ENCODE measurements at places on chromosomes 4 and X.

DNA sequence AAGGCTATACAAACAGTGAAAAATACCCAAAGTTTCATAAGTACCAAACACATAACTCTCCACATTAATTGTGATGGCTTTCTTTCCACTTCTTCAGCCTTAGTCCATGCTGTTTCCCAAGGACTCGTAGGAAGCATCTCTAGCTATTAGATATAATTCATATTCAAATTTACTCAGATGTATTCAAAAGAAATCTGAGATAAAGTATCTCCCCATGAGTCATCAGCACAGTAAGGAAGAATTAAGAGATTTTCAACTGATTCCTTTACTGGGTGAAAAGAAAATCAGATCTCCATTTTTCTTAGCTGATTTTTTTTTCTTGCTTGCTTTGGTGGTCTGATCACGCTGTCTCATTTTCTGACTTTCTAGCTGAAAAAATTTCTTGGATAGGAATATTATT, 71.7 kb downstream of the MID1 start:
- DNase-seq: no peak

GRCh38 chr4:157012781-157013180, 41.2 kb upstream of the PDGFC start:
- DNase-seq: no peak

GRCh38 chrX:57918750-57919436, 8.6 kb upstream of the ZXDA start:
- DNase-seq: no peak

GRCh38 chrX:103376979-103377324, 614 bp downstream of the BEX3 start:
- peak; percentile 1 for DNase-seq

GRCh38 chr4:87895964-87896621, 63.3 kb downstream of the MEPE start:
- DNase-seq: no peak

GRCh38 chr4:40190880-40191815, 5.7 kb upstream of the RHOH start:
- DNase-seq: no peak

DNA sequence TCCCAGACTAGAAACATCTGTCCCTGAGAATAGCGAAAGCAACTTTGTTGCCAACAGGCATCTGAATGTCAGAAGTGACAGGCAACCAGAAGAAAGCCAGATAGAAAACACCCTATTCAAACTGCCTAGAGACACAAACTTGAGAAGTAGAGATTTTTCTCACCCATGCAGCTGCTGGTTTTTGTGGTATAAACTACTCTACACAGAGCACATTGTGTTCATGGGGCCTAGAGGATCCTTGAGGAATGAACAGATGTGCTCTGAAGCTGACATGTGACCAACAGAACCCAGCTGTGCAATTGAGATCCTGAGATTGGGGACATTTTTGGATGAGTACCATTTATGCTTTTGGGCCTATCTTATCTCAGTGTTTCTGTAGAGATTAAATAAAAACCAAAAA, 63.6 kb upstream of the NRK start:
- DNase-seq: no peak

DNA sequence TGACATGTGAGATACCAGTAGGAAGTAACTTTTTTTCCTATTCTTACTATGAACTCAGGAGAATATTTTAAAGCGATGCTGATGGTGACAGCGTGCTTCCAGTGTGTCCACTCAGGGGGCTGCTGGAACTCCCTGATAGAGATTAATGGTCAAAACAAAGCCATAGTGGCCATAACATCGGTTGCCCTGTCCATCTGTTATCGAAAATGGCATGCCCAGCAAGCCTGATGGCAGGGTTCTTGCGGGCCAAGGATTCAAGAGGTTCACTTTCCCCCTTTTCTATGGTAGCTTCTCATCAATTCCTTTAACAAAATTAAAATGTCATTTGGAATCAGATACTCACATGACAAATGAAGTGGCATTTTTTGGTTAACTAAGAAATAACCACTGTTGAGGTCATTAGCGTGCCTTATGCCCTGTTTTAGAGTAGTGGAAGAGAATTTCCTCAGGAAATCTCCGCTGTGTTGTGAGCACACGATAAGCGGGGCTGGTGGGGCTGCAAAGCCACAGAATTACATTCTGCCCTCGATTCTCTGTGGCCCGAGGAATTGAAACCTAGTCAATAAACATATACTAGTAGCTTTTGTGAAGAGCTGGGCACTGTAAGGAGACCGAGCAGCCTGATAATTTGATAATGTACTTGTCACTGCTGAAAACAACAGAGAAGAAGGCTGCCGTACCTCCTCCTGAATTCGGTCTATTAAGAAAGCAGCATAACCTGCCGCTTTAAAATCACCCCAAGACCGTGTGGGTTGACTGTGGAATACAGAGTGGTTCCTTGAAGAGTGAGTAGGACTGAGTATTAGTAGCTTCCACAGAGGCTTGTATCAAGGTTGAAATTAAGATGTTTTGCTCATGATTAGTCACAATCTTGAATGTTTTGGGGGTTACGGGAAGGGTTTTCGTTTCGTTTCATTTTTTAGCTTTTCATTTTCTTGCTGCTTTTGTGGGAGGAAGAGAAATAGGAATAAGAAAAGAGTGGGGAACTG, 46.7 kb downstream of the PTCHD1 start:
- DNase-seq: no peak

DNA sequence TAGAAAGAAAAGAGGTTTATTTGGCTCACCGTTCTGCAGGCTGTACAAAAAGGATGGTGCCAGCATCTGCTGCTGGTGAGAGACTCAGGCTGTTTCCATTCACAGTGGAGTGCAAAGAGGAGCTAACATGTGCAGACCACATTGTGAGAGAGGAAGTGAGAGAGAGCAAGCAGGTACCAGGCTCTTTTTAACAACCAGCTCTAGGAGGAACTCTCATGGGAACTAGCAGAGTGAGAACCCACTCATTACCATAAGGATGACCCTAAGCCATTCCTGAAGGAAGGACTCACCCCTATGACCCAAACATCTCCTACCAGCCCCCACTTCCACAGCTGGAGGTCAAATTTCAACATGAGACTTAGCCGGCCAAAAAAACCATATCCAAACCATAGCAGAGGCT, 158.6 kb upstream of the ADGRL3 start:
- no peak for DNase-seq

DNA sequence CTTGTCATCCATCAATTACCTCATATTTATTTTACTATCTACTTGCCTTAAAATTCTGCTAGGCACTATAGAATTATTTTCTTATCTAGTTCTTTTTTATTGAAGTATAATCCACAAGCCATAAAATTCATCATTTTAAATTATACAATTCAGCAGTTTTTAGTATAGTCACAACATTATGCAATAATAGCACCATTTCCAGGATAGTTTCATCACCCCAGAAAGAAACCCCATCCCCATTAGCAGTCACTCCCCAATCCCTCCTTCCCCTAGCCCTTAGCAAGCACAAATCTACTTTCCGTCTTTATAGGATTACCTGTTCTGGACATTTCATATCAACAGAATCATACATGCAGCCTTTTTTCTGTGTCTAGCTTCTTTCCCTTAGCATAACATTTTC, 15.6 kb downstream of the SLC10A6 start:
- DNase-seq: no peak

DNA sequence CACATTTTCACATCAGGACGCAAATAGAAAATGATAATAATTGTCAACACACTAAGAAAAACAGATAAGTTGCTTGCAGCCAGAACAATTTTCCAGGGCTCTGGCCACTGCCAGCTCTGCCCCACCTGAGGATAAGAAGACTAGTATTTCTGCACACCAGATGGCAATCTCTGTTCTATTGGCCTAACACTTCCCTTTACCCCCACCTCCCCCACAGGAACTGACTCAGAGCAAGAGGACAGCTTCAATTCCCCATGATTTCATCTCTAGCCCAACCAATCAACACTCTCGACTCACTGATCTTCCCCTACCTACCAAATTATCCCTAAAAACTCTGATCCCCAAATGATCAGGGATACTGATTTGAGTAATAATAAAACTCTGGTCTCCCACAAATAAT, 164.0 kb downstream of the SMARCA1 start:
- no peak for DNase-seq

GRCh38 chr4:121653214-121653613, 43.6 kb downstream of the ANXA5 start:
- DNase-seq: no peak

DNA sequence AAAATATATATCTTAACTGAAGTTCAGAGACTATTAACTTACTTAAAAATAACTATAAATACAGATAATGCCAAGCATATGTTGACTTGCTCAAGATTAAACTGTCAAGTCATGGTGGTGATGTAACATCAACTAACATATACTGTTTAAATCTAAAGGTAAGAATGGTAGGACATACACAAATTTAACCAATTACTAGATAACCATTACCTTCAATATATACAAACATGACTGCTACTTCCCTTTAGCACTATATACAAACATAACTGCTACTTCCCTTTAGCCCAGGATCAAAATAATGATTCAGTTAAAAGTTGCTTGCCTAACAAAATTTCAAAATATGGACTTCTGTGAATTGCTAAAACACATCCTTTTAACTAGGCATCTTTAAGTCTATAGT, 14.9 kb downstream of the HNRNPD start:
- no peak for DNase-seq

GRCh38 chr4:38129460-38130227, 169.4 kb downstream of the PTTG2 start:
- DNase-seq: no peak

GRCh38 chr4:25211721-25212120, 22.1 kb upstream of the PI4K2B start:
- DNase-seq: no peak

GRCh38 chrX:74117962-74118902, 185.7 kb upstream of the ZCCHC13 start:
- no peak for DNase-seq

GRCh38 chr4:6905516-6906445, 3.8 kb upstream of the TBC1D14 start:
- no peak for DNase-seq

DNA sequence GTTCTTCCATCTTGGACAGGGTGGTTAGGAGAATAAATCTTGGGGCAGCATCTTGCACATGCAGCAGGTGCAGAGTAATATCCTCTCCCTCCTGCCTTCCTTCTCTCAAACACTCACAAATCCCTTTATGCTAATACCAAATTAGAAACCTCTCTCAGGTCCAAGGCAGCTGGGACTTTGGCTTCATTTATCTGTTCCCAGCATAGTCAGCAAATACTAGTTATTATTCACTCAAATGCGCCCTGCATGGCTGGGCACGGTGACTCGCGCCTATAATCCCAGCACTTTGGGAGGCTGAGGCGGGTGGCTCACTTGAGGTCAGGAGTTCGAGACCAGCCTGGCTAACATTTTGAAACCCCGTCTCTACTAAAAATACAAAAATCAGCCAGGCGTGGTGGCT, 156.0 kb upstream of the GALNT7 start:
- DNase-seq: no peak

DNA sequence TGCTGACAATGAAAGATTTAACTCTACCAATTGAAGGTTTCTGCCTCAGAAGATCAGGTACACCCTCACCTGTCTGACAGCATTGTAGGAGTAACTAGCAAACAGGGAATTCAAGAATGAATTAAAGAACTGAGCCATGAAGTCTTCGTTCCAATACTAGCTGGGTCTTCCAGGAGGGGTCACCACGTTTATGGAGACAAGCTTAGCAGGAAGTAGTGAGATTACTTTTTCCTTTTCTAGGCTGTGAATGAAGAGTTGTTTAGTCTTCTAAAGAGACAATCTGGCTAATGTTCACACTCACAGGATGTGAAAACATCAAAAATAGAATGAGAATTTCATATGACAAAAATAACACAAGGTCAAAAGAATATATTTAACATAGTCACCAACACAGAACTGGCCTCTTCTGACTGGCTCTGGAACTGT, 54.9 kb downstream of the REELD1 start:
- DNase-seq: no peak

- DNase-seq: no peak
These were observed 500.2 kb downstream of the IDS start for GRCh38 chrX:149004936-149005335.

- DNase-seq: no peak
These were observed 224.2 kb downstream of the STIM2 start for GRCh38 chr4:27084685-27085361.

GRCh38 chrX:136936183-136936549, 55.6 kb upstream of the RBMX start:
- DNase-seq: no peak

DNA sequence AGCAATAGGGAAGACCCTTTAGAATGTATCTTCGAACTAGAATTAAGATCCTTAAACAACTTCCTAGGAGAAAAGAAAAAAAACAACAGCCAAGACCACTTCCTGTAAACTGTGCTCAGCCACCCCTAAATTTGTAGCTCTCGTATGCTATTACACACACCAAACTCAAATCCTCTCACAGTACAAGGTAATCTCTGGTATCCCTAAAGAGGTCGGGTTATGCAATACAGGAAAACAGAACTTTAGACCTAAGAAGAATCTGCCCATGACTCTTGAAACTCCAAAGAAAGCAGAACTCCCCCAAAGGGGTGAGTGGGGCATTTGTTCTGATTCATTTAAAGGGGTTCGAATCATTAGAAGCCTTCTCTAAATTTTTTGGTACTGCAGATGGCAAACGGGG, 170.9 kb upstream of the CASK start:
- DNase-seq: no peak

GRCh38 chr4:76206222-76206942, 7.2 kb downstream of the SCARB2 start:
- no peak for DNase-seq

- DNase-seq: no peak
These were observed 45.8 kb downstream of the KDR start for GRCh38 chr4:55079451-55080173.

DNA sequence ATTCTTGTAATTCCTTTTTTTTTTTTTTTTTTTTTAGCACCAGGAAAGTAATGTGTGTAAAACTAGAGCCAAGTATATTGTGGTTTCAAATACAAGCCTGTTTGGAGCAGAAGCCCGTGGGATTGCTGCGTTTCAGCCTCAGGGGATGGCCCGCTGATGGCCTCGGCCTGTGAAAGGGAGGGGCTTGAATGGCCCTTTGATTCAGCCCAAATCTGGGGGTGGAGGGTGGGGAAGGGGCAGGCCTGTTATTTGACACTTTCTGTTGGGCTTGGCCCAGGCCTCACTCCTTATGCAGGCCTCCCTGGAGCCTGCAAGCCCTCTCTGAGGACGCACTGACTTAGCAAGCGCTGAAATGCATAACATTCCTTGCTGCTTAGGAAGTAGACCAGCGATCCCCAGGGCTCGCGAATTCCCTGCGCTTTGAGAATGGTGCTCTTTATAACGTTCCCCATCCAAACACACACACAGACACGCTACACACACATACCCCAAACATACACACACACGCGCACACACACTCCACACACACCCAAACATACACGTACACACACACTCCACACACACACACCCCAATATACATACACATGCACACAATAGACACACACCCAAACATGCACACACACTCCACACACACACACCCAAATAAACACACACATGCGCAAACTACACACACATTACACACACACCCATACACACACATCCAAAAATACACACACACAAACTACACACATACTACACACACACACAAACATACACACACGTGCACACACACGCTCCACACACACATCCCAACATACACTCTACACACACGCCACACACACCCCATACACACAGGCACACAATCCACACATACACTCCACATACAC, 29.6 kb downstream of the TLR10 start:
- no peak for DNase-seq

Measured in substantia nigra (tissue), 51 donors.